Tibial nerve (tissue), 4 donors: ENCODE measurements at places on chromosomes 1 and 21.

DNA sequence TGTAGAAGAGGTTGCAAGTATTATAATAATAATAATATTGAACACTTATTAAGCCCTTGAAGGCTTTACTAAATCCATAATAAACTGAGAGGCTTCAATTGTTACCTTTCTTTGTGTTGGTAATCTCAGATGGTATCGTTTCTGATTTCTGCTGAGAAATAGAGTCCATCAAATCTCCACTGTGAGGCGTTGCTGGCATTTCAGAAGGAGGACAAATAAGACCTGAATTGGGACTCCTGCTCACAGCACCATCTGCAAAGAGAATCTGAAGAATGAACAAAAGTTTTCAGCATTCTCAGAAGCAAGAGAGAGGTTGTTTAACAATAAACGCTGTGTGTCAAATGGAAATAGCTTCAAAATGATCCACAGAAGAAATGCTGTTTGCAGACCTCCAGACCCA lies 93.7 kb downstream of the WDR3 start:
- no peak for DNase-seq

DNA sequence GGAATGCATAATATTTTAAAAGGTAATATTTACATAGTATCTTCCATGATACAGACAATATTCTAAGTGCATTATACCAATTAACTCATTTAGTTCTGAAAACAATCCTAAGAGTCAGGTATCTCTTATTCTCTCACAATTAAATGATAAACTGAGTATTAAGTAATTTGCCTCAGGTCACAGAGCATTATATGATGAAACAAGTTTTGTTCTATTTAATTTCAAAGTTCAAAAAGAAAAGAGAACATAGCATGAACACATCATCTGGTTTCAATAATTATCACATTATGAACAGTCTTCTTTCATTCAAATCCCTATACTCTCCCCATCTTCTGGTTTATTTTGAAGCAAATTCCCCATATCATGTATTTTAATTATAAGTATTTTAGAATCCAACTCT lies 927.5 kb downstream of the ADGRL2 start:
- DNase-seq, result no peak

- DNase-seq, result no peak
Observed at GRCh38 chr1:224067621-224068457, 46.1 kb upstream of the FBXO28 start.

- no peak for DNase-seq
Observed at GRCh38 chr21:44766818-44767354, 34.7 kb downstream of the UBE2G2 start.

GRCh38 chr21:34984356-34985058 lies 64.6 kb downstream of the RUNX1 start:
- DNase-seq, result no peak

DNA sequence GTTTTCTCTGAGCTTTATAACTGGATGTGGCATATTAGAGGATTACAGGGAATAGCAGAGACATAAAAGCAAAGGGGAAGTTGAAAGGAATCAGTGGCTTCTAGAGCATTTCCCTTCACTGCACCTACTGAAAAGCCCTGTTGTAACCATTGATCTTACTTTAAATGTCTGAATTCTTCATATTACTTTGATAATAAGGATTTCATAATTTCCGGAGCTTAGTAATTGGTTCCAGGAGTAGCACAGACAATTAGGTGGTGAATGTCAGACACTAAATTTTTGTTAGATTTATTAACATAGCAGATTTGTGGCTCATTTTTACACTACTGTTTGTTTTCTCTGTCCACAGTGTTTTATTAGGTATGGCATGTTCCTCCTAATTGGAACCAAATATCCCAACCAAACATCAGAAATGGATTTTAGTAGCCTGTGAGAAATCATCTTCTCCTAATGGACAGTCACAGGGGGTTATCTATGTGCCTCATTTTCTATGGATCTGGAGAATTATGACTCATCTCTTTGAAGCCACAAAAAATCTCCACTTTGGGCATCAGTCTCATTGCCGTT lies 100.5 kb downstream of the GIPC2 start:
- no peak for DNase-seq

GRCh38 chr1:155104605-155105534 lies 22.8 kb upstream of the EFNA1 start:
- DNase-seq, result no peak

DNA sequence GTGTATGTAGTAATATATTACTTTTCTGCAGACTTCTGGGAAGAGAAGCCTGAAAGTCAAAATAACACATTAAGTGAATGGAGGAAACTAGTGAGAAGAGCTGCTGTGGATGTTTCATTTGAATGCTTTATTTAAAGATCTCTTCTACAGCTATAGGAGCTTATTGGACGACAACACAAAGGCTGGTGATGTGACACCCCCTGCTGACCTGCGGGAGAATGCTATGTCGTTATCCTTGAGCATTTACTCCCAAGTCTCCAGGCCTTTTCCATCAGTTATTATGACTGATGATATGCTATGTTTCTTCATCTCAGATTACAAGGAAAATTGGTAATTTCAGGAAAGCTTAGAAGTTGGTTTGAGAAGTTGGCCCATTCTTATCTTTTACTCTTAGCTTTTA lies 22.3 kb upstream of the PLA2G4A start:
- no peak for DNase-seq

DNA sequence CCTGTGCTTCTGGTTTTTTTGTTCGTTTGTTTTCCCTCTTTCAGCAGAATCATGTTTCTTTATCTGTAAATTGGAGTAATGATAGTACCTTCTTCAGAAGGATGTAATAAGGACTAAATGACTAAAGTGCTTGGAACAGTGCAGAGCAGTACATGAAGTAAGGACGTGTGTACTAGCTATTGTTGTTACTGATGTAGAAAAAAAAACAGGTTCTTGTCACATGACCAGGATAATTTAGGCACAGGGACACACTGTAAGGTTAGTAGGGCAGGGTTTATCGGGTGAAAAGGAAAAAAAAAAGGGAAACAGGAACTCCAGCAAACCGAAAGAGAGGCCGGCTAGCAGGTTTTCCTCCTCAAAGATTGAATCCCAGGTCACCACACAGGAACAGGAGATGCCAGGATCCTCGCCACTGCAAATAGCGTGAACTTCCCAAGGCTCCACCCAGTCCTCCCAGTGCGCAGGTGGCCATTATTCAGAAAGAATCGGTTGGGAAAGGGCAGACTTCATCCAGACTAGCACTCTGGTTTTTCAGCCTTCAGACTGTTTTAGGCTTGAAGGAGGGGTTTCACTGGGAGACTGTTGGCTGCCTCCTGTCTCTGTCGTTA lies 63.8 kb upstream of the PRRC2C start:
- no peak for DNase-seq

- no peak for DNase-seq
Observed at GRCh38 chr1:6037338-6037762, 8.3 kb upstream of the KCNAB2 start.

GRCh38 chr1:180415985-180416633 lies 86.3 kb downstream of the ACBD6 start:
- DNase-seq, result no peak

GRCh38 chr1:243930822-243931671 lies 81.0 kb upstream of the AKT3 start:
- DNase-seq, result no peak

DNA sequence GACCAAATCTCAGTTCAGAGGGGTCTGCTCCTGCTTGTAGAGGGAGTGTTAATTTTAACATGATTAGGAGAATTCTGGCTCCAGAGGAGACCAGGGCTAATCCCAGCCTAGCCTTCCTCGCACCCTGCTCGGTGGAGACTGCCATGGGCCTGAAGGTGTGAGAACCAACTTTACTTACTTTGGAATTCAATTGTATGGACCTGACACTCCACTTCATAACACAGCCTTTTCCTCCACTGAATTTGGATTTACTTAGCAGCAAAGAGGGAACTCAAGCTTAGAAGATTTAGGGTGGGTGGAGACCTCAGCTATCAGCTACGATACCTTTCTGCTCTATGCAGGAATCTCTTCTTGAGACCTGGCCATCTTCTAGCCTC lies 11.5 kb downstream of the PLXNA2 start:
- DNase-seq, result no peak

DNA sequence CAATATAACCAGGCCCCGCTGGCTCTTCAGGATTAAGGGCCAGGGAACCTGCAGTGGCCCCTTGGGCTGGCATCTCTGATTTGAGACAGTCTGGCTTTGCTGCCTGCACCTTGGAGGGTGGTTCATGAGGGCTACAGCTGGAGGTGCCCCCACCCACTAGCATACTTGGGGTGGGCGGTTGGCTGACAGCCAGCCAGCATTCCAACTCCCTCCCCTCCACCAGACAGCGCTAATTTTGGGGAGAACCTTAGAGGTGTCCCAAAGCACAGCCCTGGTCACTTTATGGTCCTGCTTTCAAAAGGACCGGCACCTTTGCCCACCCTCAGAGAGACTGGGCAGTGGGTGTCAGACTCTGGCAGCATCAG lies 180.7 kb upstream of the VAMP3 start:
- DNase-seq, result no peak

- DNase-seq, result no peak
Observed at GRCh38 chr1:85569122-85569521, 11.4 kb upstream of the CCN1 start.

GRCh38 chr1:207811920-207812720 lies 60.3 kb downstream of the CD46 start:
- DNase-seq, result peak; percentile 47

DNA sequence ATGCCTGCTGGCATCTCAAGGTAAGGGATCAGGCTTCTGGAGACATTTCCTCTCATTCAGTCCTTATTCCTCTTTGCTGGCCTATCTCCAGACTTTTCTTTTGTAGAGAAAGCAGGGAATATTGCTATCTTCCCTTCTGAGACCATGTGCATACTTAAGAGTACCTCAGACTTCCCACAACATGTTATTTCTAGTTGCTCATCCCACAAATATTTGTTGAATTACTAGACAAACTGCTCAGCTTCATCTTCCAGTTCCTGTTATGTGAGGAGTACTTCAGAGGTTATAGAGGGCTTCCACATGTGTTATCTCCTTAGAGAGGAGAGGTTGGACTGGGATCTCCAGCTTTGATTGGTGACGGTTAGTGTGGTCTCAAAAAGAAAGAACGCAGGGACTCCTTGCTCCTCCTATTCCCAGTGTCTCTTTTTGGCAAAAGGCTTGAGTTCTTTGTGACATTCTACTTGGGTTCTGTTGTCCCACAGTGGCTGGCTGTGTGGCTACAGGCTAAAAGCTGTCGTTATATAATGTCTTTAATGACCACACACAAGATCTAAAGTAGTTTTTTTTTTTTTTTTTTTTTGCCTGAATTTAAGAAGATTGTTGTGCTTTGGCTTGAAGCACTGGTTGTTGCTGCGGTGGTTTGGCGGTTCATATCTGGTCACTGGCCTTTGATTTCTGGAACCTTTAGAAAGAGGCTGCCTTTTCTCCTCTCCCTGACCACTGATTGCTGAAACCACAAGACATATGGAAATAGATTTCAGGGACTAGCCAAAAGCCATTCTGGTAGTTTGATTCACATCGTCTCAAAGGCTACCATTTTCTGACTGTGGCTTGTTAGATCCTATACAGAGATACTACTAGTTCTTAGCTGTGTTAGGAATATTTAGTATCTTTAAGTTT lies 78.7 kb downstream of the FGGY start:
- DNase-seq, result no peak

GRCh38 chr21:31624181-31624580 lies 35.3 kb upstream of the SOD1 start:
- no peak for DNase-seq

DNA sequence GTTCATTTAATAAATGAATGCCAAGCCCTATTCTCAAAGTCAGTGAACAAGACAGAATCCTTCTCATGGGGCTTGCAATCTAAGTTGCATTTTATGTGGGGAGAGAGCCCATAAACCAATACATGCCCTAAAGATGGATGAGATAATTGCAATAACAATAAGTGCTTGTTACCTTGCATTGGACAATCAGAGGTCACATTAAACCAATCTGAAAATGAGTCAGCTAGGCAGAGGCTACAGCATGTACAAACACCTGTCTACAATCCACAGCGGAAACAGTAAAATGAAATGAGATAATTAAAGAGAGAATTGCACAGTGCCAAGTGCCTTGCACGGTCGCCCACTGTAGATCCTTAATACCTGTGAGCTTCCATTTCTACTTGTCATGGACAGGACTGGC lies 7.4 kb upstream of the IGFN1 start:
- DNase-seq, result no peak

- DNase-seq, result no peak
Observed at GRCh38 chr1:165887877-165888551, 60.6 kb downstream of the UCK2 start.

DNA sequence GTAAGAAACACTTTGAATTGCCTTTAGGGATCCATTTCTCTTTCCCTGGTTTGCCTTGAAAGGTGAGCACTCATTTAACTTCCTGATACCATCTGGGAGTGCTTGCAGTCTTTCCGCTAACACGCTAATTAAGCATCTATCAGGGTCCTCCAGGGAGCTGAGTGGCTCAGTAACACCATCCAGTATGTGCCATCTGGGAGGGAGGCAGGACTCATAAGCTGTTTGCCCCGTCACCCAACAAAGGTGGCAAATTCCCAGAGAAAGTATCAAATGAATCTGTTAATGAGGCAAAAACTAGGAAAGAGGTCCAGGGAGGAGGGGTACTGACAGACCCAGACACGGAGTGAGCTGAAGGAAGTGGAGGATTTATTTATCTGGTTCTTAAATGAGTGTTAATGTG lies 430.9 kb downstream of the HLX start:
- no peak for DNase-seq

DNA sequence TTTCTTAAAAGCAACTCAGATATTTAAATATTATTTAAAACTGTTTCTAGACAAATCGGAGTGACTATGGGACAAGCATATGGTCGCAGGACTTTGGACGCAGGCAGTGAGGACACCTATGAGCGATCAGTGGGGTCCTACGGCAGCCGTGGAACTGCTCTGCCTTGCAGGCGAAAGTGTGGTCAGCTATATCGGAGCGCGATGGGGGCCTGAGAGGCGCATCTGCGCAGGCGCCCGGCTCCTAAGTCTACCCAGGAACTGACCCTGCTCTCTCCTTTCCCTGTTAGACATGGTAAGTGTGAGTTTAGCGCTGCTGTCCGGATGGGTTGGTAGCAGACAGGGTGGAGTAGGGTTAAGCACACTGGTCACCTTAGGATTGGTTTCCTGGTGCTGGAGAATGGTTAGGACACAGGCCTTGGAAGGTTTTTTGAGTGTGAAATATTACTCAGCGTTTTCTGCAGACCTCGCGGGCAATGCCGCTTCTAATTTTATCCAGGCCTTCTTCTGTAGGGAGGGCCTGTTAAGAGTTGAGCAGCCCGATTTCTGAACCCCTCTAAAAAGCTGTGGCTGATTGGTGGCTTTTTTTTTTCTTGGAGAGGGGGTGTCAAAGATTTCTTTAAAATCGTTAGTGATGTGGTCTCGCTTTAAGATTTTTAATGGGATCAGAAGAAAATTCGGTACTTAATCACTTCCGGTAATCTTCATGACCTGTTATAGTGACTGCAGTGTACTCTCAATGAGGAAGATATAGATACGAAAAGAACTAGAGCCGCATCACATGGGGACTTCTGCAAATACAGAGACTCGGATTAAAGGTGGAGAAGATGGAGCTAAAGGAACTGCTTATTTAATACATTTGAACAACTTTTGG lies at the start of gene RABGGTB:
RABGGTB (plus strand) TSS at position 274 of the 871 bp plus-strand sequence; CDS start at position 290, 16 bp downstream.
- DNase-seq, result peak; percentile 89

DNA sequence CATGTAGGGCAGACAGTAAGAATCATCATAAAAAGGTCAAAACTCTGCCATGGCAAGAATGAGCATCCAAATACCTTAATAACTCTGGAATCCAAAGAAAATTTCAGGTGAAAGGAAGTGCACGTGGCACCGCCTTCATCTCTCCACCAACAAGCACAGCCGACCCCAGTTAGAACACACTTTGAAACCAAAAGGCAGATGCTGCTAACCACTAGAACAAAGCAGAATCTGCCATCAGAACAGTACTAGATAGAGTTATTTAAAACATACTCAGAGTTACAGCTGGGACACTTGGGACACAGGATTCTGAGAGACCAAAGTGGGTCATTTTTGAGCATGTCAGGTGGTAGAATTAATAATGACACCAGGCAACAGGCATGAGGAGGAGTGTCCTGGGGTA lies 106.7 kb upstream of the SOD1 start:
- DNase-seq, result no peak
